ENCODE measurements at places on chromosomes 12 and 14.

DNA sequence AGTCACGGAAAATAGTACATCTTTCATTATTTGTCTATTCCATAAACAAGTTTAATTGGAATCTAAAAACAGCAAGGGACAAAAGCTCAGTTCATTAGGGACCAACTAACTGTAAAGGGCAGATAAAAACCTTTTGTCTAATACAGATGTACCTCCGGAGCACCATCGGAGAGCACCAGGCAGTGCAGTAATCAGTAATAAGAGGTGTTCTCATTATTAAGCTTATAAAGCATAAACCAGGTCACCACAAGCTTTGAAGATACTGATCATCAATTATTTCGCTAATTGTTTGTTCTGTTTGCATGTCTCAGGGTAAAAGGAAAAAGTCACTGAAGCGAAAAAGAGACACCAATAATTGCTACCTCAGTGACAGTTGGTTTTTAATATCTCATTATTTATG lies 207.3 kb upstream of the PRKD1 start:
- DNase-seq = no peak

- DNase-seq = no peak
These were observed 176.7 kb downstream of the PPM1H start for GRCh38 chr12:62758216-62758615.

GRCh38 chr14:23182372-23183157 lies 895 bp downstream of the SLC7A8 start:
- no peak for DNase-seq

DNA sequence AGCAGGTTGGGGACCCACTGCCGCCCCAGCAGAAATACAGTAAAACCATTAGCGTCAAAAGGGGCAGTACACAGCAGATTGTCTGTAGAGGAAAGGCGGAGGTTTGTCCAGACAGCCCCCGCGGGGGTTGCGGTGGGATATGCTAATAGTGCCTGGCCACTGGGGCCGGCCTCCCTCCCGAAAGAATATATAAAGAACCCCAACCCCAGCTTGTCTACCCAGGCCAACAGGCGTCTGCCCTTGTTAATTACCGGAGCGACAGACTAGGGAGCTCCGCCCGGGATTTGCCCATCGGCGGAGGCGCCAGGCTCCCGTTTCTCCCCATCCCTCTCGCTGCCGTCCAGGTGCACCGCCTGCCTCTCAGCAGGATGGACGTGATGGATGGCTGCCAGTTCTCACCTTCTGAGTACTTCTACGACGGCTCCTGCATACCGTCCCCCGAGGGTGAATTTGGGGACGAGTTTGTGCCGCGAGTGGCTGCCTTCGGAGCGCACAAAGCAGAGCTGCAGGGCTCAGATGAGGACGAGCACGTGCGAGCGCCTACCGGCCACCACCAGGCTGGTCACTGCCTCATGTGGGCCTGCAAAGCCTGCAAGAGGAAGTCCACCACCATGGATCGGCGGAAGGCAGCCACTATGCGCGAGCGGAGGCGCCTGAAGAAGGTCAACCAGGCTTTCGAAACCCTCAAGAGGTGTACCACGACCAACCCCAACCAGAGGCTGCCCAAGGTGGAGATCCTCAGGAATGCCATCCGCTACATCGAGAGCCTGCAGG lies at the start of gene MYF5:
MYF5 (plus strand) TSS at position 217 of the 774 bp plus-strand sequence; CDS start at position 369, 152 bp downstream.
- DNase-seq = no peak
